ENCODE measurements at places on chromosomes 1 and 21.

DNA sequence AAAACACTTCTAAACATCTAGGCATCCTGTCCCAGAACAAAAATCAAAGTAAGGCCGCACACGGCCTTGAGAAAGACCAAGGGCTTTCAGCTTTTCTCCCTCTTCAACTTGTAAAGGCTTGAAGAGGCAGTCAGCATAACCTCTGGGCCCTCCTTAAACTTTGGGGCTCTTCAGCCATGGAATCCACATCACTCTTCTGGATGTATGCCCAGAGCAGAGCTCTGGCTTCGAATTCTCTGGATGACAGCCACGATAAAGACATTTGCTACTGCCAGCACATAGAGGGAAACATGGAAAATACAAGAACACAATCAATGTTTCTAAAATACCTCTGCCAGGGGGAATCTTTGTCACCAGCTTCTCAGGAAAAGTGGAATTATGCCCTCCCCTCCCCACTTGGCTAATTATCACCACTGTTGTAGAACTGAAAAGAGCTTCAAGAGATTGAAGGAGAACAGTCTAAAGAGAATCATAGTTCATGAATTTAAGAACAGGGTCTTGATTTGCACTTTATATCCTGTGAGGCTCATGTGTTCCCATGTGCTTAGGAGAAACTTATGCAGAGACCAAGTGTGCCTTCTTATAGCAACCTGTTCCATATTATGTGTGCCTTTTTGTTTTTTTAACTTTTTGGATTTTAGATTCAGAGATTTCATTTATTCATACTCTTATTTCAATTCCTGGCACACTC, 39.0 kb upstream of the DPT start:
- no peak for DNase-seq

DNA sequence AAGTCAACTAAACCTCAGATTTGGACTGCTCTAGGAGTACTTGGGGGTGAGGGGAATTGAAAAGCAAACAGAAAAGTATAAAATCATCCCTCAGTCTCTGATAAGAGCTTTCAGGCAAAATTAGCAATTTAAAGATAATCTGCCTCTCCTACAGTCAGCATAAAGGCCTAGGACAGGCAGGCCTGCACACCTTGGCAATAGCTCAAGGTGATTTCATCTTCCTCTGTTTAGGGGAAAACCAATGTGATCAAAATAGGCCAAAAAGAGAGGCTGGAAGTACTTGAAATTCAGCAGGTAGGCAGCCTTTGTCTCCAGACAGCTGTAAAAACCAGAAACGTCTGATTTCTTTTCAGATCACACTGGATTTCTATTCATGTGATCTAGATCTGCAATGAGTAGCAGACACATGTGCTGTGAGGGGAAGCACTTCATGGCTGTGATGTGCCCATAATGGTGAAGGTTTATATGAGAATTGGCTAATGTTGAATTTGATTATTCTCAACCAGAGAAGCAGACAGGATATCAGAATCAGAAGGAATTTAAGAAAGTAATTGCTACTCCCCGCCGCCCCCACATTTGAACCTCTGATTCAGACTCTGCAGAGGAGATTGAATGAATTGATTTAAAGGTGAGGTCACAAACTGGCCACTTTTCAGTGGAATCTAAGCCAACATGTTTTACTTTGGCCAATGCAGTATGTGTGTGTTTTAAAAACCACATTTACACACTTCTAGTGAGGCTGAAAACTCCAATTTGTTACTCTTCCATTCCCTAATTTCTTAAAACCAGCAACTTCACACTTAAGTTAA, 45.8 kb upstream of the DNASE2B start:
- DNase-seq, result no peak

DNA sequence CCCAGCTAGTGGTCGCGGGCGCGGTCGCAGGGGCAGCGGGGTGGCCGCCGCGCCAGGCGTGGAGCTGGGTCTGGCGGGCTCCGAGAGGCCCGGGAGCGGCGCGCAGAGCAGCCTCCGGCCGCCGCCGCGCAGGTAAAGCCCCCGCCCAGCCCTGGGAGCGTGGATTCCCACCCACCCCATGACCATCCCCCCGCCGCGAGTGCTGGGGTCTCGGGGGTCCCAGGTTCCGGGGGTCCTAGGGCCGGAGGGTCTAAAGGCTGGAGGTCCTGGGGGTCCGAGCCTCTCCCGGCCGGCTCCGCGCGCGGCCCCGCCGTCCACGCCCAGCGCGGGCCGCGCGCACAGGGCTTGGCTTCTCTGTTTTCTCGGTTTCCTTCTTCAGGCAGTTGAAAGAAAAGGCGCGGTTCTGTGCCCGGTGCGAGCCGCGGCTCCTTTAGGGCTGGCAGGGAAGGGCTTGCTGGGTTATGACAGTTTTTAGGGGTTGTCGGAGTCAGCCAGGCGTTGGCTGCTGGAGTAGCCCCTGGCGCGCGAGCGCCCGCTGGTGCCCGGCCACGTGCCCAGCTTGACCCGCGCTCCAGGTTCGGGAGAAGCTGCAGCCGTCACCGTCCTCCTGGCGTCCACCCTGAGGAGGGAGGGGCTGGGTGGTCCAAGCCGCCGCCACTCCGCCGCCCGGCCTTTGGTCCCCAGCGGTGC, 359 bp downstream of the LRRC3 start:
- no peak for DNase-seq

GRCh38 chr1:184005506-184005905, 32.0 kb downstream of the COLGALT2 start:
- DNase-seq, result no peak

DNA sequence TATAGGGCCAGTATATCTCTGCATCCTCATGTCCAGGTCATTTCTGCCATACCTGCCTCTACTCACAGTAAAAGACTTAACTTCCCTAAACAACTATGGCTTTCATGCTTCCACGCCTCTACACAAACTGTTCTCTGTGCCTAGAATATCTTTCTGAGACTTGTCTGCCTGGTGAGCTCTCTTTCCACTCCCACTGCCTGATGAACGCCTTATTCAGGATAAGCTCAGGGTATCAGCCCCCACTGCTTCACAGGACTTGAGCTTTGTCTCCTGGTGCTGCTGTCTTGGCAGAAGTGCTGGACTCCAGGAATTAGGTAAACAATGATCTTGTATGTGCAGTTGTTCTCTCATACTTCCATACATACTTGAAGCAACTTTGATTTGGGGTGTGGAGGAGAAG, 4.8 kb upstream of the DDX20 start:
- no peak for DNase-seq

DNA sequence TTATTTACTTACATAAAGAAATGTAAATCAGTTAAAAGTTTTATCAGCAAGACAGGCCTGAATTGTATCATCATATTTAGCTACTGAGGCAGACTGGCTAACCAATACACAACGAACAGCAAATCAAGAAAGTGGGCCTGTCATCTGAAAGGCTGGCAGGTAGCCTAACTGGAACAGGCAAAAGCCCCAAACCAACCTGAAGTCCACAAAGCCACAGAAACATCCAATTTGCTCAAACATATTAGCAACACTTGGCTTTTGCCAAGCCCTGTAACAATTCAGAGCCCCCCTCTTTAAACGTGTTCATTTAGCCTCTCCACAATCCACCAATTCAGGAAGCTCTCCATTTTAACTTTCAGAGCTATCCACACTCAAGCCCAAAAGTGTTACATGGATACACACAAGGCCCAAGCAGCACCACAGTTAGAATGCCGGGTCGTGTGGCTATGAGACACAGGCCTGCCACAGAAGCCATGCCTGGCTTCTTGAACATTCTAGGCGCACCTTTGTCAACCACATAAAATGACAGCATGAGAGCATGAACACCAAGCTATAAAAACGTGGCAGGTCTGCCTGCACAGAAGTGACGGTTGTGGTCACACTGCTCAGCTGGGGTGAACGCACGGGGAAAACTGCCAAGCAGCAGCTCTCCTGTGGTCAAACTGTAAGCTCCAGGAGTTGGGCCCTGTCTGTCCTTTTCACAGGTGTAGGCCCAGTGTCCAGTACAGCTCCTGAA, 49.3 kb downstream of the CD34 start:
- no peak for DNase-seq

- DNase-seq, result no peak
These were observed 2.8 kb upstream of the NRAS start for GRCh38 chr1:114719424-114719787.

GRCh38 chr1:103243481-103243880, 135.2 kb upstream of the COL11A1 start:
- DNase-seq, result no peak

DNA sequence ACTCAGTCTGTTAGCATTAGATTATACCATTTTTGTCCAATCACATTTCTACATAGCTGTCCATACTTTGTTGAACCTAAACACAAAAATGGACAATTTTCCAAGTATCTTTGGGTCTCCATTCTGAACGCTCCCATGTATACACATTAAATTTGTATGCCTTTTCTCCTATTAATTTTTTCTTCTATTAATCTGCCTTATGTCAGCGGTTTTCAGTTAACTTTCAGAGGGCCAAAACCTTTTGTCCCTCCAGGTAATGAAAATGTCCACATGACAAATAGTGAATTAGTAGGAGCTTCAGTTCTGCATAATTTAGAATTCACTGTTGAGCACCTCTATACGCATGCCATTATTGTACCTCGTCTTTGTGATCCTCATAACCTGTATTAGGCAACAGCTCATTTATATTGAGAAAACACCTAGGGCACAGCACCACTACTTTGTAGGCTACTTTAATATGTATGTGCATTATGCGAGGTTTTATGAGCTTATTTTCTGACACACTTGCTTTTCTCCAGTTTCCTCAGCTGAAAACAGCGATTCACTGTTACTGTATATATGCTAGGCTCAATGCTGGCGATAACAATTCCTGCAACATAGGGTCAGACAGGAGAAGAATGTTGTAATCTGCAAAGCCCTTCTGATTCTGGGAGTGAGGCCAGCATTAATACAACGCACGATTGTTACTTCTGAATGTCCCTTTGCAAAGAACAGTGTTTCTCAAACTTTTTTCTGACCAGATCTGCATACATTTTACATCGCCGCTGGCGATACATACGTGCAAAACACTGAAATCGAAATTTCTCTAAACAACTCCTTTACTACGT, 1.1 kb upstream of the ABCD3 start:
- DNase-seq, result no peak

- DNase-seq, result no peak
These were observed 75.1 kb downstream of the SKI start for GRCh38 chr1:2303016-2303775.
